Activated T-cell treated with anti-CD3 and anti-CD28 coated beads, Interleukin-2, amount 50 U/mL, for 4 hours (primary cell): ENCODE measurements at places on chromosomes 16 and 17. TPM values are rescaled to one million over a fixed set of nuclear protein-coding genes. Genes with fewer than 3 reads are reported as not detected.

DNA sequence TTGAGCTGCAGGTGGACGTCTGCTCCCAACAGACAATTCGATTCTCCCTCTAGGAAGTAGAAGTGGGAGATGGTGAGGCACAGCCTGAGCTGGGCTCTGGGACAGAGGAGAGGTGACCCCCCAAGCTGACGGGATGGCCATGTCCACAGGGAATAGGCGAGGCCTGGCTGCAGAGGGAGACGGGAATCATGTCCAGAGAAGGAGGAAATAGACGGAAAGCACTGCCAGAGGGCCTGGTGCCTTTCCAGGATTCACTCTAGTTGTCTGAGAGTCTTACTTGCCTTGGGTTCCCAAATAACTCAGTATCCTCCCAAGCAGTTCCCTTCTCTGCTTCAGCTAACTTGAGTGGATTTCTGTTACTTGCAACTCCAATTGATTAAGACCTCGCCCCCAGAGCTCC, 4.3 kb upstream of the CRISPLD2 start:
- no peak for DNase-seq

Gene FUS
- total RNA-seq, result 809 TPM

Gene AATK
- total RNA-seq, result 3.8 TPM

- DNase-seq, result no peak
Measured at GRCh38 chr16:1938316-1938715, 4.7 kb downstream of the MSRB1 start.

- DNase-seq, result peak; percentile 60
Measured at GRCh38 chr17:42276359-42276608, at the start of gene STAT5B. TSS of gene STAT5B (minus strand) at chr17:42276391. CDS start at chr17:42232127, 44,264 bp downstream.

Gene DVL2
- 65.3 TPM for total RNA-seq

DNA sequence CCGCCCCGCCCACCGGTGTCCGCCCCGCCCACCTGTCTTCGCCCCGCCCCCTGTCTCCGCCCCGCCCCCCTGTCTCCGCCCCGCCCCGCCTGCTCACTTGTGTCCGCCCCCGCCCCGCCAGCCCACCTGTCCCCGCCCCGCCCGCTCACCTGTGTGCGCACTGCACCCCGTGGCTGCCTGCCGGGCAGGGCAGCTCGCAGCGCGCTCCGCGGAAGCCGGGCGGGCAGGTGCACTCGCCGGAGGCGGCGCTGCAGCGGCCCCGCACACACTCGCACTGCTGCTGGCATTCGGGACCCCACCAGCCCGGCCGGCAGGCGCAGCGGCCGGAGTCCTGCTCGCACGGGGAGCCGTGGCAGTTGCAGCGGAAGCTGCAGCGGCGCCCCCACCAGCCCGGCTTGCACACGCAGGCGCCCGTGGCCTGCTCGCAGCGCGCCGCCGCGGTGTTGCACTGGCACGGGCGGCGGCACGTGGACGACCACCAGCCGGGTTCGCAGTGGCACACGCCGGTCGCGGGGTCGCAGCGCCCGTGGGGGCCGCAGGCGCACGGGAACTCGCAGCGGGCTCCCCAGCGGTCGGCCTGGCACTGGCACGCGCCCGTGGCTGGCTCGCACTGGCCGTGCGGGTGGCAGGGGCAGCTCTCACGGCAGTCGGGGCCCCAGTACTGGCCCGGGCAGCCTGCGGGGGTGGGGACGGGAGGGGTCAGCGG, 2.1 kb downstream of the SCARF1 start:
- peak; percentile 44 for DNase-seq

GRCh38 chr17:79391376-79392233, 219.2 kb downstream of the RBFOX3 start:
- DNase-seq, result peak; percentile 63

Gene TMEM132E
- 0.10 TPM for total RNA-seq

GRCh38 chr16:89581045-89581695, 5.6 kb downstream of the CPNE7 start:
- DNase-seq, result no peak

- no peak for DNase-seq
Measured at GRCh38 chr16:24670623-24671454, 58.6 kb upstream of the TNRC6A start.

- DNase-seq, result peak; percentile 58
Measured at GRCh38 chr17:41689497-41690299, 1.0 kb downstream of the EIF1 start.

- no peak for DNase-seq
Measured at GRCh38 chr16:56637814-56638750, at the start of gene MT1A. TSS of gene MT1A (plus strand) at chr16:56638666. CDS start at chr16:56638739, 73 bp downstream.

Gene LGALS9B
- total RNA-seq, result not detected

DNA sequence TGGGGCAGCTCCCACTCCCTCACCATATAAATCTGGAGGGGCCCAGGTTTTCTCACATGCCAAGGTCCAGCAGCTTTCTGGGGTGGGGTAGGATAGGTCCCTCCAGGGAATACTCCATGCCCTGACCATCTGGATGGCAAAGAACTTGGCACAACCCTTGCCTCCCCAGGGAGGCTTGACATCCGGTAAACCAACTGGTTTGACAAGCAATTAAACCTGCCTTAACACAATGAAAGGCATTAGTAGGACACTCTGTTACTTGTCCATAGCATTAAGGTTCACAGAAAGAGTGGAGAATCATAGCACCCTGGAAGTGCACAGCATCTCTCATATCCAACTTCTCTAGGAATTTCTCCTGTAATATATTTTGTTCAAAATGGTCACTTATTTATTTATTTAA, 63.9 kb upstream of the MAF start:
- no peak for DNase-seq

Gene LITAFD
- not detected for total RNA-seq

Gene SEPTIN12
- total RNA-seq, result not detected

DNA sequence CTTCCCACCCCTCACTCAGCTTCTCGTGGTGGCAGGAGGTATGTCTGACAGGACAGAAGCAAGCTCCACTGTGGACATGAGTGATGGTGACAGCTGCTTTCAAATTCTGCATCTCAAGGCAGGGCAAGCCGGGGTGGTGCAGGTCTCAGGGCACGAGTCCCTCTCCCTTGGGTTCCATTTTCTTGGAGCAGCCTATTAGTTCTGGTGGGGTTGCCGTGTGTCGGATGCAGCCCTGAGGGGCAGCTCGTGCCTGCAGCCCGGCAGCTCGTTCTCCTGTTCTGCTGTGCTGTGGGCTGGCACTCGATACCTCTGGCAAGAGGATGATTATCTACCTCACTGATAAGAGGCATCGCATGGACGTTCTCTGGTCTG, 16.5 kb upstream of the CLEC18C start:
- no peak for DNase-seq

DNA sequence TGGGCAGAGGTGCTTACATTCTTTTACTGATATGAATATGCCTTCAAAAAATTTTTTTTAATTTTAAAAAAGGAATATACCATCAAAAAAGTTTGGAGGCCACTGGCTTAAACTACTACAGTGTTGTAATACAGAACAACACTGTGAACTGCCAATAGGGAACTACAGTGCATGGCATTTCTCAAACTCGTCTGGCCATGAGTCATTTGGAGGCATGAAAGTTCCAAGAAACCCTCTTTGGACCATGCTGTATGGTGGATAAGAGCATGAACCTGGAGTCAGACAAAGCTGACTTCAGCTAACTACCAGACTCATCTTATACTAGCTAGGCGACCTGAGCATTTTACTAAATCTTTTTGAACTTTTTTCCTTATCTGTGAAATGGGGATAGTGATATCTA, 9.2 kb upstream of the NF1 start:
- no peak for DNase-seq

Gene FA2H
- total RNA-seq, result 0.43 TPM

Gene OMG
- not detected for total RNA-seq

DNA sequence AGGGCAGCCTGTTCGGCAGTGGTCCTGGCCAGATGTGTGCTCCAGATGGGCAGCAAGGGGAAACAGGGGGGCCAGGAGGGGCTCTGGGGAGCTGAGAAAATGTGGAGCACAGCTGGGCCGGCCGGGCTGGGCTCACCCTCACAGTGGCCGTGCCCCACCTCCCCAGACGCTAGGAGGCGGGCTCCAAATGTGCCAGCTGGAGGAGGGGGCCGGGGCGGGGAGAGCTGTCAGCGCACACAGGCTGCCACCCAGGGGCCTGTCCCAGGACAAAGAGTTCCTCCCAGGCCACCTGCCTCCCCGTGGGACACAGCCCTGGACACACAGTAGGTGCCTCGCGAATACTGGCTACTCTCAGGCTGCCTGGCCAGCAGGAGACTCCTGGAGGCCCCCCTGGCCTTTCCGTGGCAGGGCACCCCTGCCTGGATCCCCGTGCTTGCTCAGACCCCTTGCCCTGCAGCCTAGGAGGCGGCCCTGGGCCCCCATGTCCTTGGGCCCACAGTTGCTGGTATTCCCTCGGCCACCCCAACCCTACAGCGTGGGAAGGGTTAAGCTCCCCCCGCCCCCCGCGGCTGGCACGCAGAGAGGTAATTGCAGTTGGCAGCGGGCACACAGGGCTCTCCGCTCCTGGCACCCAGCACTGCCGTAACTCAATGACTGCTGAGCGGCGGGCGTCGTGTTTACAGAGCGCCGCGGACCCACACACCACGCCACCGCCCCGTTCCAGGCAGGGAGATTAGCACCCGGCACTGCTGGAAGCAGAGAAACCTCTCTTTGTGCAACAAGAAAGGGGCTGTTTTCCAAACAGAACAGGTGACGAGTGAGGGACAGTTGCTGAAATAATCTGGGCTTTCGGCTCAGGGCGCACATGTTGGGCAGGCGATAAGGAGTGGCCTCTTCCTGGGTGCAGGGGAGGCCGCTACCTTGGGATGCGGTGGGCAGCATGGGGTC, 32.2 kb downstream of the BAHCC1 start:
- DNase-seq, result no peak

Gene RNF157
- 16.7 TPM for total RNA-seq

DNA sequence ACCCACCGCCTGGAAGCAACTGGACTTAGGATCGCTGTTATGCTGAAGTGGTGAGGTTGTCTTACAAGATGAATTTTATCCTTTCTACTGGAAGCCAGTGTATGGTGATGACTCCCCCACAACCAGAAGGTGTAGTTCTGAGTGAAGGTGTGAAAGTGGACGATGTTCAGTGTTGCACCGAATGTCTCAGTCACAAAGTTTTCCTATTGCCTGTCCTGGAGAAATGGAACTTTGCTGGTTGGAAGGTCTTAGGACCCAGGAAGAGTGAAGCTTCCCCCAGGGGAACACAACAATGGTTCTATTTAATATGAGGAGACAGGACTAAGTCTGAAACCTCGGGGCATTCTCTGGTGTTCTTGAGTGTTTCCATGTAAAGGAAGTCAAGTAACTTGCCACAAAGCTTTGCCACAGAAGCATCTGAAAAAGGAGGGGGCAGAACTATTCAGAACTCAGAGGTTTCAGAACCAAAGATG, 44.2 kb downstream of the USP22 start:
- DNase-seq, result no peak

Gene KRT25
- not detected for total RNA-seq

GRCh38 chr16:88170528-88170991, 212.2 kb upstream of the ZNF469 start:
- DNase-seq, result no peak

DNA sequence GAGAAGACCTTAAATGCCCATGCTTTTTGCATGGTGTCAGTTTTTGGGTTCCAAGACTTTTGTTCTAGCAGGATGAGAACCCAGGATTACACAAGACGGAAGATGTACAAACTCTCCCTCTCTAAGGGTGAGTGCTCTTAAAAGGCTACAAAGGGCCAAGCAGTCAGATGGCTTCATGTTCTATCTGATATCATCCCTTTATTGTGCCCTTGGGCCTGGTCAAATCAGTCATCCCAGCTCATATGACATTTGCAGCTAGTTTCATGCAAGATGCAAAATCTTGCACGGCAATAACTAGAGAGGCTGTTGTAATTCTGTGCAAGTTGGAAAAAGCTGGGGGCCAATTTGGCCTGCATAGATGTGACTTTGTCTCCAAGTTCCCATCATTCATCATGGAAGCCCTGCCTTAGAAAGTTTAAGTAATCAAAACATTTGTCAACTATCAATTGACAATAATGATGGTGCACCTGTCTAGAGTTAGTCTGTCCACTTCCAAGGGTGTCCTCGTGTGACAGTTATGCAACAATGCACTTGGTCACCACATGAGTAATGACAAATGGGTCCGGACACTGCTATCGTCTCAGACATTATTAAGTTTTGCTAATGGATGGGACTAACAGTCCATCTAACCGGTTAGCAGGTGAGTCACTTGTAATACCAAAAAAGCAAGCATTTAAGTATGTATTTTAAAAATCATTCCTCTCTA, 58.6 kb upstream of the ZFHX3 start:
- DNase-seq, result no peak

Gene DCUN1D3
- total RNA-seq, result 5.8 TPM

DNA sequence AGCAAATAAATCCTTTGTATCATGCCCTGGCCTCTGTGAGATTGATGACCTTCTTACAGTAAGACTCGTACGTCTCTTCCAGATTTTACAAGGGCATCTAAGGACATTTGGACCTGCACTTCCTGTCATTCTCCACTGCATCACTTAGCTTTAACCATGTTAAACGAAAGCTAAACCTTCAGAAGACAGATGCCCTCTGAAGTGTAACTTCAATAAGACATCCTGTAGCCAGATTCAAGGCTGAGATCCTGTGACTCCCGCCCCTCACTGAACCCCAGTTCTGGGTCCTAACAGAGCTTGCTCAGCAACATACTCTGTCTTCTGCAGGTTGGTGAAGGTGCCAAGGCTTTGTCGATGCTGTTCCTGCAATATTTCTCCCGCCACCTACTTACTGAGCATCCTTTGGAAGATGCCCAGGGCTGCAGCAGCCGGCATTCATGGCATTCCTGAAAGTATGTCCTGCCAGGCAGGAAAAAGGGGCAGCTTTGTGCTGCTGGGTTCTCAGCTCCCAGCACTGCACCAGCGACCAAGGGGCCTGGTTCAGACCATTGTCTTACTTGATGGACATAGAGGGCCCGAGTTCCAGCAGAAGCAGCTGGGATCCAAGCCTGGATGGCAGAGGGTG, 131.1 kb downstream of the AXIN2 start:
- no peak for DNase-seq

Gene KRT14
- not detected for total RNA-seq

DNA sequence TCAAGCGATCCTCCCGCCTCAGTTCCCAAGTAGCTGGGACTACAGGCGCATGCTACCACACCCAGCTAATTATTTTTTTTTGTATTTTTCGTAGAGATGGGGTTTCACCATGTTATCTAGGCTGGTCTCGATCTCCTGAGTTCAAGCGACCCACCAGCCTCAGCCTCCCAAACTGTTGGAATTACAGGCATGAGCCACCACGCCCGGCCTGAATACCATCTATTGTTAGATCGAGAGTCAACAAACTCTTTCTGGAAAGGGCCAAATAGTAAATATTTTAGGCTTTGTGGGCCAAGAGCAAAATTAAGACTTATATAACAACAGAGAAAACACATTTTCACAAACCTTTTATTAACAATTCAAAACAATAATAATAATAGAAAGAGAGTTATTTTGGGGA, 41.6 kb downstream of the MEOX1 start:
- no peak for DNase-seq

DNA sequence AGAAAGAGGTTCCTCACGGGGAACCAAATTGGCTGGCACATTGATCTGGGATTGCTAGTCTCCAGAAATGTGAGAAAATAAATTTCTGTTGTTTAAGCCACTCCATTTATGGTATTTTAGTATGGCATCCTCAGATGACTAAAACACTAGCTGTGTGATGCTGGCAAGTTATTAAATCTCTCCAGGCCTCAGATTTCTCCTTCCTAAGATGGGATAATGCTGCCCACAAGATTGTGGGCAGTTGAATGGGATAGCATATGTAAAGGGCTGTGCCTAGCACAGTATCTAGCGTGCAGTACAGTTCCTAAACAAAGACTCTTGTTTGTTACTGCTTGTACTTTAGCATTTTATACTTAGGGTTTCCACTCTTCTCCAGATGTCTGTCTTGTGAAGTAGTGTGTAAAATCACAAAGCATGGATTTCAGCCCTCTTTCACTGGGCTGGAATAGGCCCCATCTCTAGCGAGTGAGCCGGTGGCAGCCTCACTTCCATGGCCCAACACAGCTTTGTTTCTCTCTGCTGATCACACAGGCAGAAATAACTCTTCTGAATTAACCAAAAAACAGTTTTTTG, 38.2 kb upstream of the PHAF1 start:
- no peak for DNase-seq

Gene KRT36
- not detected for total RNA-seq
